Activated CD4-positive, alpha-beta T cell treated with anti-CD3 and anti-CD28 coated beads, Interleukin-2, amount 50 U/mL, for 24 hours (primary cell): ENCODE measurements at places on chromosomes 1 and 21.
A peak's percentile ranks its signal among the peaks of the same experiment; 100 is the strongest.

GRCh38 chr1:30404341-30404740, 319.0 kb downstream of the MATN1 start:
- DNase-seq = no peak

DNA sequence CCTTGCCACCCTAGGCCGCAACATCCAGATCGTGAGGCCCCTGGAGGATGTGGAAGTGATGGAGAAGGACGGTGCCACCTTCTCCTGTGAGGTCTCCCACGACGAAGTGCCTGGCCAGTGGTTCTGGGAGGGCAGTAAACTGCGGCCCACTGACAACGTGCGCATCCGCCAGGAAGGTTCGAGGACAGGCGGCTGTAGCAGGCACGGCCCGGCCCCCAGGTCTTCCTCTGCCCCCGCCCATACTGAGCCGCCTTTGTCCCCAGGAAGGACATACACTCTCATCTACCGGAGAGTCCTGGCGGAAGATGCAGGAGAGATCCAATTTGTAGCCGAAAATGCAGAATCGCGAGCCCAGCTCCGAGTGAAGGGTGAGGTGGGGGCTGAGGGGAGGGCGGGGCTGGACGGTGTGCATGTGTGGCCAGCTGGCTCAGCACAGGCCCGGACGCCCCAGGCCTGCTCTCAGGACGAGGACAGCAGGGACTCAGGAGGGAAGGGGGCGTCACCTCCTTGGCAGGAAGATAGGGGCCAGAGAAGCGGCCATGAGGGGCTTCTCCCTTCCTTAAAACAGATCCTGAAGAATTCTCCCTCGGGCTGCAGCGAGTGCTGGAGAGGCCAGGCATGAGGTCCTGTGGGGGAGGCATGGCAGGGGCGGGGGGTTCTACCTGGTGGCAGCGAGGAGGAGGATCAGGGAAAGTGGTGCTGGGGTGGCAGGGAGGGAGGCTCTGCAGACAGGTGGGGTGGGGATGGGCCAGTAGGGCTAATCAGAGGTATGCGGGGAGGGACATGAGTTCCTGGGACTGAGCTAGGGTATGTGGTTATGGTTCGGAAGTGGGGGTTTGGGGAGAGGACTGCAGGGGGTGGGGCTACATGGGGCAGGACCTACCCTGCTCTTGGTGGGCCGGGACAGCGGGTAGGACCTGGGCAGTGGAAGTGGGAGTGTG, 69.9 kb downstream of the OBSCN start:
- no peak for DNase-seq

DNA sequence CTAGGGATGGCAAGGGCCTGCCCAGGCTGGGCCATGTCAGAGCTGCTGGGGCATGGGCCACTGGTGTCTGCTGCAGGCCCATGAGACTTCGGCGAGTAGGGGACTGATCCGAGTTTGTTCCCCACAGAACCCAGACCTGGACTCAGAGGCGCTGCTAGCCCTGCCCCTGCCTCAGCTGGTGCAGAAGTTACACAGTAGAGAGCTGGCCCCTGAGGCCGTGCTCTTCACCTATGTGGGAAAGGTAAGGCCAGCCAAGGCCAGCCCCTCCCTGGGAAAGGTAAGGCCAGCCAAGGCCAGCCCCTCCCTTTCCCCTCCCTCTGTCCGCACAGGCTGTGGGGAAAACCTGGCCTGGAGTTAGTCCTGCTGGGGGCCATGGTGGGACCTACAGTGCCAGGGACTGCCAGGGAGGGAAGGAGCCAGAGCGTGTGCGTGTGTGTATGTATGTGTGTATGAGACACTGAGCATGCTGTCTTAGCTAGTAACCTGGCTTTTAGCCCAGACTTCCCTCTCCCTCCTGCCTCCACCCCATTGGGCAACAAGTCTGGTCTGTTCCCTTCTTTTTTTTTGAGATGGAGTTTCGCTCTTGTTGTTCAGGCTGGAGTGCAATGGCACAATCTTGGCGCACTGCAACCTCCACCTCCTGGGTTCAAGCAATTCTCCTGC, 8.0 kb downstream of the FAAH start:
- DNase-seq = no peak

GRCh38 chr1:174068000-174068399, 45.8 kb upstream of the RC3H1 start:
- no peak for DNase-seq

DNA sequence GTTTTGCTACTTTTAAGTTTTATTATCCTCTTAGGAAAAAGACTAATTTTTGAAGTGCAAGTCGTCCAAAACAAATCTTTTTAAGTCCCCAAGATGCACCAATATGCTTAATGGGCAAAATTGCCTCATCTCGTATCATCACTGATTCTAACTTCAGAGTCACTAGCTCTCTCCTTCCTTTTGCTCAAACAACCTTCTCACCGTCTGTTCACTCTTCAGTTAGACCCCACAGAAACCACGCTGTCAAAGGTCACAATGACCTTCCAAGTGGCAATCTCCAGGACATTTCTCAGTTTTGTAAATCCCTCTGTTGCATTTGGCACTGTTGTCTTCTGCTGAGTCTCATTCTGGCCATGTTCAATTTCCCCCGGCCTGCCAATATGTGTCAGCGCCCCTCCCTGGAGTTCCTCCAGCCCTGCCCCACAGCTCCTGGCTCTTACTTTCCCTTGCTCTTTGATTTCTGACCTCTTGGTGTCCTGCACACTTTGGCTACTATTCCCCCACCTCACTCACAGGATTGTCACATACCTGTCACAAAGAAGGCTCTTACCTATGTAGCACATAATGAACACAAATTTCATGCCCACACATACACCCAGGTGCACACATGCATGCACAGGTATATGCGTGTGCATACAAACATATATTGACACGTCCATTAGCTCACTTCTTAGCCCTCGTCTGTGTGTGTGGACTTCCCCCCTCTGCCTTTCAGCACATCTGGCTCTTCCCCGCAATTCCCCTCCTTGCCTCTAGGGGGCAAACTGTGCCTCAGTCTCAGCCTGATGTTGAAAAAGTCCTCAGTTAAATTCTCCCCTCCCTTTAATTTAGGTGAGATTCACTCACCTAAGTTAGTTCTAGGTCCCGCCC, 354.0 kb upstream of the DUSP10 start:
- DNase-seq = peak; percentile 34

GRCh38 chr1:243542739-243543415, 287.0 kb downstream of the SDCCAG8 start:
- no peak for DNase-seq

- no peak for DNase-seq
These were observed 312 bp downstream of the ARNT start for GRCh38 chr1:150876119-150876454.
